ENCODE measurements at places on chromosomes 1 and 21.

GRCh38 chr21:32132881-32133280 lies 146.0 kb downstream of the MIS18A start:
- DNase-seq: no peak

DNA sequence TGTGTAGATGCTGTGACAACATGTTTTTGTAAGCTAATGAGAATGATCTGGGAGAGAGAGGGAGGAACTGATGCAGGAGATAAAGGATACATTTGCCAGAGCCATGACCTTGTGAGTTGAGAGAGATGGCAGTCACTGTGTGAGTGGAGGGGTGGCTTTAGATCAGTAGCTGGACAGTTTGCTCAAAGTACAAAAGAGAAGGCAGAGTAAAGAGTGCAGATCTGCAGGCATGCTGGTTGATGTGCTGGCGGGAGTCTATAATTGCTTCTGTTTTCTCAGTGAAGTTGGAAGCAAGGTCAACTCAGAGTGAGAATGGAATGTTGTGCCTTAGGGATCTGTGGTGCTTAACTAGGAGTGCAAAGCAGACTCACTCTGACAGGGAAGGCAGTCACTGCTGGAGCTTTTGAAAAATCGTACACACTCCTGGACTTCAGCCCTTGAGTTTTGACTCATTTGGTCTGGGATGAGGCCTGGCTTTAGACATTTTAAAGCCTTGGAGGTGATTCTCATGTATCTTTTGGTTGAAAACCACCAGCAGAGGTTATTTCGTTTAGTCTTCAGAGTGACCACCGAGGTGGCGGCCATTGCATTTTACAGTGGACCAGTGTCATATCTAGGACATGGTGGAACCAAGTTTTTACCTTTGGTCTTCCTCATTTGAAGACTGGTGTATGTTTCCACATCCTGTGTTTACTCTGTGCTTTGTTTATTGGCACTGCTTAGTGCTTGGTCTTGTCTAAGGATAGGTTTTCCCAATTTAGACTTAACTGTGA lies 49.6 kb downstream of the MTR start:
- DNase-seq: no peak

DNA sequence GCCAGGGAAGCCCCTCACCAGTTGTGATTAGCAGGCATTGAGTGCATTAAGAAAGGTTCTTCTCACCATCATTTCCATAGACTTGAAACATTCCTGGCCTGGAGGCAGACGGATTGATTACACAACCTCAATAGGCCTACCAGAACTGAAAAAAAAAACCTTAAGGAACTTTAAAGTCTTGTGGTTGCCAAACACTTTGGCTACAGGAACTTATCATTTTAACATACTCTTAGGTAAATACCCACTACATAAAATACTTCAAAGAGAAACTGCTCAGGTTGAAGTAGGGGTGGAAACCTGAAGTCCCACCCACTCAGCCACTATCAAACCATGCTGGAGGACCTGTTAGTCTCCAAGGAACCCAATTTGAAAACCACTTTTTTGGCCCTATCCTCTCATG lies 22.4 kb upstream of the HMGB4 start:
- DNase-seq: no peak

DNA sequence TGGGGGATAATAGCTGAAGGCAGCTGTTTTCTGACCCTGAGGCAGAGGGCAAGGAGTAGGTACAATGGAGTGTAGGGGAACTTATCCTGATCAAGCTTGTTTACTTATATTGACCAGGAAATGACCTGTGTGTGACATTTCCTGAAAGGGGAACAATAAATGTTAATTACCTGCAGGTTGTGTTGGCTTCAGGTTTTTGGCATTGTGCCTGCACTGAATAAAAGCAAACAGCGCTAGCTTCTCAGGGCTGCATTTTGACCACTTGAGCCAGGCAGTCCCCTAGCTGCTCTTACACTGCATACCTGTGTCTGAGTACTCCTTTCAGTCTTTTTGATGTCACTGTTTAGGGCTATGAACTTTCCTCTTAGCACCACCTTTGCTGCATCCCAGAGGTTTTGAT lies 40.6 kb downstream of the DRAM2 start:
- DNase-seq: no peak

DNA sequence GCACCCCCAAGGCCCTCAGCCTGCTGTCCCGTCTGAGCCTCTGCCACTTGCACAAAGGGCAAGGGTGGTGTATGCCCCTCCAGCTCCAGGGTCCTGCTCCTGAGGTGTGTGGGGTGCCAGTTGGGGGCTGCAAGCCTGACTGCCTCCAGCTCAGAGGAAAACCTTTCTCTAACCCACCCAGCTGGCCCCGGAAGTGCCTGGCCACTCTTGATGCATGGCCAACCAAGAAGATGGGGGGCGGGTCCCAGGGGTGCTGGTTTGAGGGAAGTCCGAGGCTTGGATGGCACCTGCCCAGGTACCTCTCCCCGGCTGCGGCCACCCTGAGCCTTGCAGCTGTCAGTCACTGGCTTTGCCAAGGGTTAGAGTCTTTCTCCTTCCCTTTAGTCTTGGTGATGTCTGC lies 112.6 kb upstream of the TMPRSS2 start:
- no peak for DNase-seq

DNA sequence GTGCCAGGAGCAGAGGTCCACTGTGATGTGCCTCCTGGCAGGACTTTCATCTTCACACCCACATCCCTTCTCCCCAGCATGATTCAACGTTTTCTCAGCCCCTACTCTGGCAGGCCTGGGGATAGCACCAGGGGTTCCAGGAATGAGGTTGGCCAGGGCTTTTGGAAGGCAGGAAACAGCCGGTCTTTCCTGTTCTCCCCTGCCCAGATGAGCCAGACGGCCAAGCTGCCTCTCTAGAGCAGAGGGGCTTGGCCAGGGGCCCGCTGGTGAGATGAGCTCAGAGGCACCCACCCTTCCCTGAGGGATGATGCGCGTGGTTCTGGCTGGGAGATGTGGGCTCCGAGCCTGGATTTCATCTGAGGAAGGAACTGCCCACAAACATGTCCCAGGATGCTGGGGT lies 4.3 kb upstream of the MFAP2 start:
- no peak for DNase-seq

DNA sequence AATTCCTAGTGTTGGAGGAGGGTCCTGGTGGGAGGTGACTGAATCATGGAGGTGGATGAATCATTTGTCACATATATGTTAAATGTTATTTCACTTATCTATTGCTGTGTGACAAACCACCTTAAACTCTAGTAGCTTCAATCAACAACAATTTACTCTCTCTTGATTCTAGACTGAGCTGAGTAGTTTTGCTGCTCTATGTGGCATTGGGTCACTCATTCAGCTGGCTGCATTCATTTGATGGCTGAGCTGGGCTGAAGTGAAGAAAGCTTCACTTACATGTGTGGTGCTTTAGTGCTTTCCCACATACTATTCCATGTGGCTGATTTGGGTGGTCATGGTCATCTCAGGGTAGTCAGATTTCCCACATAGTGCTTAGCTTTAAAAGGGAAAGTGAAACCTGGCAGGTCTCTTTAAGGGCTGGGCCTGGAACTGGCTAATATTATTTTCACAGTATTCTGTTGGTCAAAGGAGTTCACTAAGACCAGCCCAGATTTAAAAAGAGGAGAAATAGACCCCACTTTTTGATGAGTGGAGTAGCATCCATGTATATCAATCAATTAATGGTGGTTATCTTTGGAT lies 10.5 kb downstream of the DNAH14 start:
- no peak for DNase-seq

DNA sequence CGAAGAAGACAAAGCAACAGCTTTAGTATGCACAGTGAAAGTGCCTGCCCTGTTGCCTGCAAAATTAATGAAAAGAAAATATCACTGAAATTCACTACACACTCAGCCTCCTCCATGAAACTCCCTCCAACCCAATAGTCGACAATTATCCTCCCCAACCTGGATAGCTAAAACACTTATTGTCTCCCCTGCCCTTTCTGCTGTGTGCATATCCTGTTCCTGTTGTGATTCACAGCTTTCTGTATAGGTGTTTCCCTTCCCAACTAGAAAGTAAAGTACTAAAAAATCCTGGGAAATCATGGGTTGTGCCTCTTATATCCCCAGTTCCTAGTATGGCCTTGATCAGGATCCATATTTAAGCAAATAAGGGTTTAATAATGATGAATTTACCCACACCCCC lies 412.1 kb downstream of the LTN1 start:
- no peak for DNase-seq

- DNase-seq: no peak
Measured at GRCh38 chr21:25733859-25734653, 648 bp downstream of the ATP5PF start.

GRCh38 chr1:28813931-28814465 lies 2.0 kb downstream of the OPRD1 start:
- DNase-seq: no peak

DNA sequence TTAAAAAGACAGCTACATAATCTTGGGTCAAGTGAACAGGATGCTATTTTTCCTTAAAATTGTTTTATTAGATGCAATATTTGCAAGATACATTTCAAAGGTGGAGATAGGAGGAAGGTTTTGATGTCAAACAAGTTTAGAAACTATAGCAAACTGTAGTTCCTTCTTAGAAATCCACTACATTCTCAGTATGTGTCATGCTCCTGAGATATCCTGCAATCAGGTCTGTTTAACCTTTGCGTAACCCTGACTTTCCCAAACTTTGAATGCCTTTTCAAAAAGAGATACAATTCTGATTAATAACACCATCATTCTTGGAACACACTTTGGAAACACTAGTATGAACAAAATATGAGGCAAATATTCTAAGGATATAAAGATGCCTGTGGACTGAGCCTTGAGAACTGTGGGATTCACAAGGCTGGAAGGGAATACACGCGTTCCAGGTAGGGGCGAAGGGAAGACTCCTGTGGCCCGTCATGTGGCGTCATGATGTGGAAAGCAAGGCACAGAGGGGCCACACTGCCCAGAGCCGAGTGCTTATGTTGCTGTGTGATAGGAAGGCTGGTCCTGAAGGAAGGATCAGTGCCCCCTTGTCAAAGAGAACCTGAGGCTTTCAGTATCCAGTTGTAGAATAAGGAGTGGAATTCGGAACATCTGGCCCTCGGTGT lies 19.6 kb upstream of the TARBP1 start:
- DNase-seq: no peak

- peak; percentile 74 for DNase-seq
Measured at GRCh38 chr1:10631811-10632593, 157.3 kb downstream of the PEX14 start.

DNA sequence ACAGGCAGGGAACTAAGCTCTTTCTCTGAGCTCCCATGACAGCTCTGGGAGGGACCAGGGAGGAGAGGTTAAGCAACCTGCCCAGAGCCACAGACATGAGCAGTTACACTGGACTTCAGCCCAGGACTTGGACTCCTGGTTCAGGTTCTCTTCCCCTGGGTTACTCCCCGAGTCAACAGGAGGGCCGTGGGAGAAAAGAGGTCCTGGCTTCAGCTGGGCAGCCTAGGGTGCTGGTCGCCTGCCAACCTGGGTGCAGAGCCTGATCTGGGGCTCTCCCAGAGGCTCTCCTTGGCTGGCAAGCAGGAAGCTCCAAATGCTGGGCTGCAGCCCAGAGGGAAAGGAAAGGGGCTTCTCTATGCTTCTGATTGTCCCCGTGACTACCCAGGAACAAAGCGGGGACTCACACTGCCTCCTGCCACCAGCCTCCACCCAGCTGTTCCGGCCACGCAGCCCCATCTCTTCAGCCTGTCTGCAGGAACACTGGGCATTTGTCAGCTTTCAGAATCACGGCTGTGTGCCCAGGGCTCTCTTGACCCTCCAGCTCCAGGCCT lies 141.8 kb downstream of the HIVEP3 start:
- no peak for DNase-seq

DNA sequence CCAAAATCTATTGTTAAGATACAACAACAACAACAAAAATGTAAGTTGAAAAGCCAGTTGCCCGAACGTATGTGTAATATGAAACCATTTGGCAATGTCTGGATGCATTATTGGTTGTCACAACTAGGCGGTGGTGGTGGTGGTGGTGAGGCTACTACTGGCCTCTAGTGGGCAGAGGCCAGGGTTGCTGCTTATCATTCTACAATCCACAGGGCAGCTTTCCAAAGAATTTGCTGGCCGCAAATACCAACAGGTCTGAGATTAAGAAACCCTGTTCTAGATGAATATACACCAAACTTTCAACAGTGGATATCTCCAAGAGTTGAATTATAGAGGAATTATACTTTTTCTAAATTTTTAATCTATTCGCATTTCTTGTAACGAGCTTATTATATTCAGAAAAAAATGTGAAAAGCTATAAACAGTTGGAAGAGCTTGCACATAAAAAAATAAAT lies 26.8 kb upstream of the ZNF697 start:
- DNase-seq: no peak

DNA sequence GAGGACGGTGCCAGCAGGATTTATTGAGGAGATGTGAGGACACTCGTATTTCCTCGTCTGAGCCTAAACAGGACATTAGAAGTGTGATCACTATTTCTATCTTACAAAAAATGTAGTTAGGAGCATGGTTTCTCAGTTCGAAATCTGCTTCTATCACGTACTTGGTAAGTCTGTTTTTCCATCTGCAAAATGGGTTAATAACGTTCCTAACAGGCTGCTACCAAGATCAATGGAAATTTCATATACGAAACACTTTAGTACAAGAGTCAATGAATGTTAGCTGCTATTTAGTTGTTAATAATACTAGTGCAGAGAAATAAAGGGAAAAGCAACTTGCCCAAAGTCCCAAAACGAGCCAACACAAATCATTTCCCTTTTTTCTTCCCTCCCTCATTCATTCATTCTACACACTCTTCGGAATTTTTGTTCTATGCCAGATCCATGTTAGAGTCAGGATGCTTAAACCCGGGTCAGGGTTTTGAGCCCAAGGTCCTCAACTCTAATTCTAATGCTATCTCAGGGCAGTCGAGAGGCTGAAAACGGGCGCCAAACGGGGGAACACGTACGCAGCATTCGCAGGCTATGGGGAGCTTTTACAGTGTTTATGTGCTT lies 608 bp downstream of the SNRNP40 start:
- DNase-seq: no peak

DNA sequence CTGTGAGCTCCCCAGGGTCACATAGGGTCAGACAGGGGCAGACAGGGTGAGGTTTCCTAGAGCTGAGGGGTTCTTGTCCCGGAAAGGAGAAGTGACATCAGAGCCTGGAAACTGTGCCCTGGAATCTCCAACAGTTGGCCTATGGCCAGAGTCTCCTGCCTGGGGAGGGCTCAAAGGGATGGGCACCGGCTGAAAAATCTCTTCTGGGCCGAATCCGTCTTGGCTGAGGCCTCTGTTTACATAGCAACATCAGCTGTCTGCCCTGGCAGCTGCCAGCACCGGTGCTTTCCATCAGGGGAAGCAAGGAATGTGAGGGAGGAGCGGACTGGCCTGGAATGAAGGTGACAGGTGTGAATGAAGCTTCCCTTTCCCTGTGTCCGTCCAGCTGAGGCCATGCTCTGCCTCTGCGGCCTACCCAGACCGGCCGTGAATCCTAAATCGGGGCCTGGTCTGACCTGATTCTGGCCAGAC lies 30.7 kb downstream of the VASH2 start:
- DNase-seq: no peak

- DNase-seq: peak; percentile 86
Measured at GRCh38 chr1:1435106-1435903, at the start of gene VWA1. VWA1 (plus strand) TSS chr1:1435690; CDS start chr1:1435749, 59 bp downstream.

All from neural progenitor cell (in vitro differentiated cells).